ENCODE measurements at places on chromosomes 13 and 19. TPM values are rescaled to one million over a fixed set of nuclear protein-coding genes. Genes with fewer than 3 reads are reported as not detected.

Gene PRTN3
- not detected for total RNA-seq

Gene ZNF573
- total RNA-seq: 5.5 TPM

Gene PLPP2
- total RNA-seq: 88.6 TPM

Gene FGF21
- total RNA-seq: not detected

Gene FGF9
- 0.67 TPM for total RNA-seq

Gene CCDC159
- total RNA-seq: 21.4 TPM

Gene CD22
- total RNA-seq: 1.6 TPM

Data from colonic mucosa (tissue), 4 donors.